ENCODE measurements at places on chromosomes 5 and 9.

DNA sequence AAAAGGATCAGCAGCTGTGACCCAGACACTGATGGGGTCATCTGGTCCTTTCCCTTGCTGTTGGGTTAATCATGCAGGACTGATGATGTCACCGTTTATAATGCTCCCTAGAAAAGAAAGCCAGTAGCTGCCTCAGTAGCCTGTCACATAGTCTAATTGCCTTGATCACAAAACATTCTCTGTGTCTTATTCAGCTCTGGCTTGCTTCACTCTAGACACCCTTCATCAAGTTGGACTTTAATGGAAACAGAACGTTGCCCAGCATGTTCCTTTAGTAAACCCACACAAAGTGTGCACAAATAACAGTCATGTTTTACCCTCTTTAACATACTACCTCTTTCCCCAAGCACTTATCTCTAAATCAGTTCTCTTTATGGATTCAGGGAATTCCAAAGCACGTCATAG is 170.8 kb downstream of the SGCD start:
- DNase-seq: no peak

DNA sequence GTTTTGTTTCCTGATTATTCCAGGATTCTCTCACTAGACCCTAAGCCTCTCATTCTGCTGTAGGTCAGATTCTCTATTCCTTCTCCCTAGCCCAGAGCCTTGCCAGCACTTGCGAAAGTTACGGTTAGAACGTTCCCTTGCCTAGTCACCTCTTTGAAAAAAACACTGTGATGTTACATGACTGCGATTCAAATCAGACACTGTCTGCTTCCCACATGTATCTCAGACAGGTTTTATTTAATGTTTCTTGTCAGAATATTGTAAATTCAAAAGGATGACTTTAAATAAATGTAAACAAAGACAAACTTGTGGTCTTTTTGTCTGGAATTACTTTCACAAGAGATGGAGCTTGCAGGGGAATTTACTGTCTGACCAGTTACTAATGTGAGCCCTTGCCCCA is 116.5 kb upstream of the OTULINL start:
- no peak for DNase-seq

- DNase-seq: no peak
Measured at GRCh38 chr5:178476531-178476930, 113.7 kb downstream of the COL23A1 start.

DNA sequence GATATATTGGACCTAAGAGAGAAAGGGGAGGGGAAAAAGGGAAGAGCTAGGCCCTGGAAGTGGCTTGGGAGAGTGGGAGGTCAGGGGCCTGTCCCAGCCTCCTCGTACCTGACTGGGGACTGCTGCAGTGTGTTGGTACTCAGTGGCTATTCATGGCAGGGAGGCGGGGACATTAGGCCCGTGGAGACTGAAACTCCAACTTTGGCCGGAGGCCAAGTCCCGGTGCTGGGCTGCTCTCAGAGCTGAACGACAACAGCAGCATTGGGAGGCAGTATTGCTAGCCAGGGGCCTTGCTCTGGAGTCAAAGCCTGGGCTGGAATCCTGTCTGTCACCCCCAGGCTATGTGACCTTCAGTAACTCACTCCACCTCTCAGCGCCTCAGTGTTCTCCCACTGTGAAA is 37.8 kb downstream of the NEURL1B start:
- no peak for DNase-seq

DNA sequence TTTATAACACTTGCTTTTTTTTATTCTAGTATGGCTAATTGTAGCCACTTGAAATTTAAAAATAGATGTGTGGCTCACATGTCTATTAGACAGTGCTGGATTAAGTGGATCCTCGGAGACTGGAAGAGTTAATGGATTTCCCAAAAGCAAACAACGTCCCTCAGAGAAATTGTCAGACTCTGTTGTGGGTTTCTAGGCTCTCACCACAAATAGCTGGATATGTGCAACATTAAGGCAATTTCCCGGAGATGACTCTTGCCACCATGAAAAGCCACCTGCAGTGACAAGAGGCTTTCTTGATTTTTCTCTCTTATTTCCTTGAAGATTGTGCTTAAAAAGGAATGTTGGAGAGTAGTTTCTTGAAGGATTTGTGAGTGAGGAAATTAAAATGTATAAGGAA is 43.2 kb downstream of the TMEM167A start:
- DNase-seq: no peak

GRCh38 chr9:17509151-17509550 is 69.7 kb upstream of the SH3GL2 start:
- DNase-seq: no peak

DNA sequence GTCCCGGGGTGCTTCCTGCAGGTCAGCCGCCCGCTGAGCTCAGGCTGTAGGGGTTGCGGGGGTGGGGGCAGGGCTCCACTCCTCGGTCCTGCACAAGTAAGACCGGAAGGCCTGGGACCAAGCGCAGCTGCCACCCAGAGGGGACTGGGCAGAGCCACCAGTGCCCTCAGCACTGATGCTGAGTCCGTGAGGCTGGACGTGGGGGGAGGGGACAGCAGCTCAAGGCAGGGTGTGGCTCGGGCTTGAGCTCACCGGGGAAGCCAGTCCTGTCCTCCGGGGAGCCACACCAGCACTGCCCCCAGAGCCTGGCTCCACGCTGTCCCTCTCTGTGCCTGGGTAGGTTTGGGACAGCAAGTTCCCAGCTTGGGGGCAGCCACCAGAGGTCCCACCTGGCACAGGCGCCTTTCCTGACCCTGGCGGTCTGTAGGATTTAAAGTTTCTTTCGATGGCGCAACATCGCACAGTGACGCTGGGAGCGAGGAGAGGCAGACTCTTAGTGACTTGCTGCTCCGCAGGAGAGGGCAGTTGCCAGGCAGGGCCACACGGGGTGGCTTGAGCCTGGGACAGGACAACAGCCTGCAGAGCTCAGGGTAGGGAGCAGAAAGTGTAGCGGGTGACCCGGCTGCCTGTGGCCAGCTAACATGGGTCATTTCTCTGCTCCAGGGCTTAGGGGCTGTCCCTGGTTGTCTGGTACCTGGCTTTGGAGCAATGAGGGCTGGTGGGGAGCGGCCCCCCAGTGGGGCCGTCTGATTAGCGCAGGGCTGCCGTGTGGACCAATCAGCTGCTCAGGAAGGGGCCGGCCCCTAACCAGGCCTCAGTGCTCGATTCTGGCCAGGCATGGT is 5.7 kb downstream of the LCN1 start:
- DNase-seq: no peak

GRCh38 chr5:85605381-85605780 is 1012.4 kb upstream of the COX7C start:
- no peak for DNase-seq

DNA sequence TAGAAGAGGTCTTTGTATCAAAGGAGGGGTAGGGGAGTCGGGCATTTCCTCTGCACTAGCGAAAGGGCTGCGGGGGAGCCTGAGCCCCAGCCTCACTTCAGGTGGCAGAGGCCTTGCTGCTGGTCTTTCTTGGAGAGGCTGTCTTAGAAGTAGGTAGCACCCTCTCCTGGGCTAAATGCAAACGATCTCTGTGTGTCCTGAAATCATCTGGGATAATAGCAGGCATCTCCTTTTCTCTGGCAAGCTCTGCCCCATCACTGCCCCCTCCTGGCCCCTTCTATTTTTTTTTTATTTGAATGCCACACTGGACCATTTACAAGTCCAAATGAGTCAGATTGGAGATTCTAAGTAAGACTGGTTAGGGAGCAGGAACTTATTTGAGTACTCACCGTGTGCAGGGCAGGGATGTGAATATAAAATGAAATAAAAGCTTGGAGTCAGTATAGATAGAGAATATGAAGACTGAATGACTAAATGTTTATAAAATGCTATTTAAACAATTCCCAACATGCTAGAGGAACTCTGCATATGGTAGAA is 137.1 kb downstream of the FGF1 start:
- DNase-seq: peak; percentile 93

GRCh38 chr9:74887041-74887980 is at the start of gene TRPM6:
Gene TRPM6, minus strand, starts transcription at chr9:74887921. Its CDS starts 65 bp downstream, at chr9:74887856.
- no peak for DNase-seq

DNA sequence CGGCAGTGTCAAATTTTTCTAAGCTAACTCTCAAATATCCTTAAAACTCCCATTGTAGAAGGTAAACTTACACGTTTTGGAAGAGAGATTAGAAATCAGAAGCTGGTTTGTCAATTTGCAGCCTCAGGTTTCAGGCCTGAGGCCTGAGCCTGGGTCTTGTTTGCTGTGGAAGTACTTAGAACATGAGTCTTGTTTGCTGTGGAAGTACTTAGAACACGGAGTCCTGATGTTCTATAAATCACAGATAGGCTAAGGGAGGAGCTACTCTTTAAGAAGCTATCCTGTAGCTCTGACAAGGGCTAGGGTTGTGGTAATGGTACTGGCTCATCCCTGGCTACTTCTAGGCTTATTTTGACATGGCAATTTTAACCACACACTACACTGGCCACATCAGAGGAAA is 97.8 kb downstream of the FBXW11 start:
- no peak for DNase-seq

GRCh38 chr9:129408535-129409215 is 212.2 kb downstream of the C9orf50 start:
- DNase-seq: no peak

- no peak for DNase-seq
Measured at GRCh38 chr5:149893403-149893931, 51.1 kb downstream of the PDE6A start.

DNA sequence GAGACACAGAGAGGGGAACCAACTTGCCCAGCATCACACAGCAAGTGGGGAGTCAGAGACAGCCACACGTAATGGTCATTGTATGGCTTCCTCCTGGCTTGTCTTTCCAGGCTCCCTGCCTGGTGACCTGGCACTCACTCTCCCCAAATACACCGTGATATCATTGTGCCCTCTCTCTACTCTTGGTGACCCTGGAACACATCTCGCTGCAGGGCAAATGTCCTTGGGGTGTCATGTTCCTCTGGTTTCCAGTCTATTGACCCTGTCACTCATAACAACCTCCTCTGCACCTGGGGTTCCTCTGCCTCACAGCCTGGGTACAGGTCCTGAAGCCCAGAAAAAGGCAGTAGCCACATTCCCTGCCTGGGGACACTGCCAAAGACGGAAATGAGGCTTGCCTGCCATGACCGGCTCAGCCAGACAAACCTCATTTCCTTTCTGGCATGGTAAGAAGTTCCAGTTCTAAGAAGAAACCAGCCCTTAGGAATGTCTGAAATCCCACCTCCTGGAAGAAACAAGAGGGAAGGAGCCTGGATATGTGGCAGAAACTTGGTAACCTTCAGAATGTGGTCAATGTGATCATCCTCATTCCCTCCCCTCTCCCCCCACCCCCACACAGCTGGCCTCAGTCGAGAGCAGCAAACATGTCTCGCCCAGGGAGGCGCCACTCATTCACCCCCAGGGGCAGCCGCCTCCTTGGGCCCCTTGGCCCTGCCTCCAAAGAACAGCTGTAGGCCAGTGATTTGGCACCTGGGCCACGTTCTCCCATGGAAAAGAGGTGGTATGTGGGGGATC is 30.6 kb upstream of the SMU1 start:
- no peak for DNase-seq
